ENCODE measurements at places on chromosomes 7 and 10.

DNA sequence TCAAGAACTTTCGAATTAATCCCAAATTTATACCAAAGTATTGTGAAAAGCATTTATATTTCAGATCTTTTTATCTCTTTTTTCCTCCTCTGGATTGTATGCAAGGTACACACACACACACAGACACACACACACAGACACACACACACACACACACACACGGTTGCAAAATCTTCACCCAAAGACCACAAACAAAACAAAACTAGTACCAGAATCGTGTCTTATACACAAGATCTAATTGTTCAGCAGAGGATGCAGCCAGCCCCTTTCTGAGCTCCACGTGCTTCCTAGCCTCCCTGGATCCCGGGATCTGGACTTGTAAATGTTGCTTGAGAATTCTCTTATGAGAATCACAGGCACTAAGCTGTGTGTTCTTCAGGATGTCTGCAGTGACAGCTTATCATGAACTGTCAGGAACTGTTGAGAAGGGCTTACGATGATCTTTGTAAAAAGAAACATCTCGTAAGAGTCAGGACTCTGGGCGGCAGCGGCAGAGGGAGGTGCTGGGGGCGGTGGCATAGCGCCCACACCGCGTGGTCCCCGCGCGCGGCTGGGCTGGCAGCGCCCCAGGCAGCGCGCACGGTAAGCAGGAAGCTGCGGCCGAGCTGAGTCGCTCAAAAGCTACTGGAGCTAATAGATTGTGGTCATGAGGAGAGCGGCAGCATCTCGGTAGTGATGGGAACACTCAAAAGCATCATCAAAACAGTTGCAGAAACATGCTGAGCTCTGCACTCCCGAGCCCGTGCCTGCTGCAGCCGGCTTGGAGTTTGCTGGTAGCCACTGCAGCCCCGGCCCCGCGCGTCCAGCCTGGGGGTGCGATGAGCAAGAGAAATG, 277.6 kb downstream of the GATA3 start:
- peak; percentile 60 for DNase-seq

DNA sequence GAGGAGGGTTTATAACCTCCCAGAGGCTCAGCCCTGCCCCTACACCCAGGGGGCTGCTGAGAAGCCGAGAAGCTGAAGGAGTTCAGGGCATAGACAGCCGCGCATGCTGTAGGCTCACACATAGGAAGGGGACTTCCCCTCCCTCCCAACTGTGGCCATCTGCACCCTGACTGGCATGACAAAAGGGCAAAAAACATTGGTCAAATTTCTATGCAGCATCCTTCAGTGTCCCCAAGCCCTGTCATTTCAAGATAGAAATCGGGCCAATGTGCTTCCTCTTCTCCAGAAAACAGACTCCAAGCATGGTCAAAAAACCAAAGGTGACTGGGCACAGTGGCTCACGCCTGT, 55.9 kb upstream of the MYL10 start:
- DNase-seq: no peak

- no peak for DNase-seq
These were observed 852.4 kb downstream of the SORCS1 start for GRCh38 chr10:106312087-106312486.

DNA sequence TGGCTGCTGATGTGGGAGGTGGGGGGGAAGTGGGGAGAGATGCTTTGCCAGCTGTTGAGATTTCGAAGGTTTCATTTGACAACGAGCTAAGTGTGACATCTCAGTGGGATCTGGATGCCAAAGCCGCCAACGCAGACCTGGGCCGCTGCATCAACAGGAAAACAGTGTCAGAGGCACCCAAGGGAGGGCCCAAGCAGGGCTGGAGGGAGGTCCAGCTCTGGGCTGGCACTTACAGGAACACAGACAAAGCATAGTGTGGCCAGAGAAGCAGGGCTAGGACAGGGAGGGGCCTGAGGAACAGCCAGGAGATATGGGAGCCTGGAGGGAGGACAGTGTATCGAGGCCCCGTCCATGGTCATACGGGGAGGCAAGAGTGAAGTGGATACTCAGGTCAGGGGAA, 73.1 kb downstream of the GTF2IRD1 start:
- no peak for DNase-seq

- DNase-seq: no peak
These were observed 51.4 kb downstream of the BTAF1 start for GRCh38 chr10:91974960-91975359.

DNA sequence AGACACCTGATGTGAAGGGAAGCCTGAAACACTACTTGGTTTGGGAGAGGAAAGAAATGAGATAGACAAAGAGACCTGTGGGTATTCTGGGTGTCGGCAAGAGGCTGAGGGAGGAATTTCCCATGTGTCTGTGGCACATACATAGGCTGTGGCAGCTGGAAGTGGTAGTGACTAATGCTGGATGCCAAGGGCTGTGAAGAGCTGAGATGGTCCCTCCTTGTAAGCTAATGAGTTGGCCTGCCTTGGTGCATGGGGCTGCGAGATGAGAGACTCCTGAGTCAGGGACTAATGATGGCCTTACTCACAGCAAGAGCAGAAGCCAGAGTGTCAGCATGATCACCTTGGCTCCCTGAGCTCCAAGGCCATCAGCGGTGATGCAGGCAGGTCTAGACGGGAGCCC, 119.0 kb upstream of the EEPD1 start:
- no peak for DNase-seq

DNA sequence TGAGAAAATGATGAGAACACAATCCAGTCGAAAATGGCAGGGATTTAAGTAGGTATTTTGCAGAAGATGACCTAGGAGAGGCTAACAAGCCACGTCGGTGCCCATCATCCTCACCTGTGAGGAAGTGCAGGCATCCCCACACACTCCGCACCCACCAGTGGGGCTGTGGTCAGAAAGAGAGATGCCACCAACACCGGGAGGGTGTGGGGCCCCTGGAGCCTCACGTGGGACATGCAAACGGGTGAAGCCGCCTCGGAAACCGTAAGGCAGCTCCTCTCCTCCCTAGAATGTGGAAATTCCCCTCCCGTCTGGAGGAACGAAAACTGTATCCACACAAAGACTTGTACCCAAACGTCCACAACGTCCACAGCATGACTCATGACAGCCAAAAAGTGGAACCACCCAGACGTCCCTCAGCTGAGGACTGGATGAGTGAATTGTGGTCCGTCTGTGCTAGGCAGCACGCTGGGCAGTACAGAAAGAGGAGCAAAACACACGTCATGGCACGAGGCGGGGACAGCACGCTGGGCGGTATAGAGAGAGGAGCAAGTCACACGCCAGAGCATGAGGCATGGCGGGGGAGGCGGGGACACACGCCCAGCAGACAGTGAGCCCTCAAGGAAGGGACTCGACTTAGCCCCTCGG, 246.0 kb downstream of the ELFN1 start:
- no peak for DNase-seq

GRCh38 chr10:61337741-61338140, 115.4 kb downstream of the TMEM26 start:
- no peak for DNase-seq

DNA sequence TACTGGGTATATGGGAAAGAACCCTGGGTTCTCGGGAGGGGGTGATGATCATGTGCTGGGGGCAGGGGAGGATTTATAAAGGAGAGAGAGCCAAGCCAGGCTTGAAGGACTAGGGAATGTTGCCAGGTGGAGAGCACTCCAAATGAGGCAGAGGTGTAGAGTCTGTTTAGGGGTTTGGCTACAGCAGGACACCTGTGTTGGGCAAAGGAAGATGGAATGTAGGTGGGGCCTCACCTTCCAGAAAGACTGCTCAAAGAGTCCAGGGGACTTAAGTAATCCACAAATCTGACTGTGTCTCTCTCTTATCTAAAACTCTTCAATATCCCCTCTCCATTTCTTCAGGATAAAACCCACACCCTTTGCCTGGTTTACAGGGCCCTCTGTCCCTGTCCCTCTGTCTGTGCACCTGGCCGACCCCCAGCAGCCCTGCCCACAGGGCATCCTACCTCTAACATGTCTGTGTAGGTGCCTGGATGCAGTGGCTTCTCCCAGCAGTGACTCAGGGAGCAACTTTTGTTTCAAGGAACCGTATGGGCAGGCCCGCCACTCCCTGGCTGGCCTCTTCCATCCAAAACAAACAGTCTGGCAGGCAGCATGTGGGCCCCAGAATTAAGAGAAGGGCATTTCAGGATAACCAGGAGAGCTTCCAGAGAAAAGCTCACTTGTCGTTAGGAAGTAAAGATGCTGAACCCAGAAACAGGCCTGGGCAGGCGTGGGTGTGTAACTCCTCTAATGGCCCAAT, 10.6 kb upstream of the PLEKHA1 start:
- no peak for DNase-seq

DNA sequence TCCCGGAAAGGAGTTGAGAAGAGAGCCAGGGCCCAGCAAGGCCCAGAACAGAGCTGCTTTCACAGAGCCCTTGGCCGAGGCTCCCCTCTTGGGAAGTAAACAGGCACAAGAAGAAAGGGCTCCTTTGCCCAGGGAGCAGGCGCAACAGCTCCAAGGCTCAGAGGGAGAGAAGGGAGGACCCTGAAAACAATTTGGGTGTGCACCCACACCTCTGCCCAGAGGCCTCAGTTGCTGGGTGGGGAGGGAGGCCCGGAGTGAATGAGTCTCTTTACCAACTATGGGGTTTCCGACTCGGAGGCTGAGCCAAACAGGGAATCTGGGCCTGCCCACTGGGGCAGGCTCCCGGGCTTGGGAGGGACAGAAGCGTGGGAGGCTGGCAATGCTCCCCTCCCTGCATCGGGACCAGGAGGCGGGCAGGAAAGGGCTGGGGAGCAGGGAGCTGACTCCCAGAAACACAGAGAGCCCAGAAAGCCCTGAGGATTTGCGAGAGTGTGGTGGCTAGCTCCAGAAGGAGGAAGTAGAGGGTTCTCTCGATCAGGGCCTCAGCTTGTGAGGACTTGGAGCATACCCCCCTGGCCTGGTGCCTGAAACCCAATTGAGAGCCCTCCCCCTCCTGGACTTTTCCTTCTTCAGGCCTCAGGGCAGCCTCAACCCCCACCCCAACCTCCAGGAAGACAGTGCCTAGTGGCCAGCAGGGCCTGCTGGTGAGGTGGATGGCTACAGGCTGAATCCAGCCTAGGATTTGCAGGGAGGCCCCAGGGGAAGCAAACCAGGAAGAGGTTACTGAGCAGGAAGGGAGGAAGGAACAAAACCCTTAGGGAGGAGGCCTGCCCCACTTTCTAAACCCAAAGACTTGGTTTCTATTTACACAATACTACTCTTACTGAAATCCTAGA, 6.2 kb downstream of the C10orf105 start:
- peak; percentile 79 for DNase-seq

DNA sequence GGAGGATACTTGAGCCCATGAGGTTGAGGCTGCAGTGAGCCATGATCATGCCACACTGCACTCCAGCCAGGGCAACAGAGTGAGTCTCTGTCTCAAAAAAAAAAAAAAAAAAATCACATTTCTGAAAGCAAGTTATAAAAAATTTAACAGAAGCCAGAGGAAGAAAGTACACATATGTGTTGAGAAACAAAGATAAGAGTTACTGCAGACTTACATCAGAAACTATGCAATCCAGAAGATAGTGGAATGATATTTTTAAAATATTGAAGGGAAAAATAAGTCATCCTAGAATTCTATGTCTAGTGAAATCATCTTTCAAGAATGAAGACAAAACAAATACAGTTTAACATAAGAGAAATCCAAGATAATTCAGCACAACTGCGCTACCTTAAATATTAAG, 46.9 kb downstream of the ZNF518A start:
- DNase-seq: no peak

- DNase-seq: peak; percentile 38
These were observed at the start of gene CACNA2D1 for GRCh38 chr7:82443547-82444219. Gene CACNA2D1, minus strand, starts transcription at chr7:82443777.

- peak; percentile 81 for DNase-seq
These were observed 149.8 kb upstream of the HDAC9 start for GRCh38 chr7:18345641-18346234.

GRCh38 chr10:132336919-132337407, 5.0 kb downstream of the LRRC27 start:
- DNase-seq: peak; percentile 50

DNA sequence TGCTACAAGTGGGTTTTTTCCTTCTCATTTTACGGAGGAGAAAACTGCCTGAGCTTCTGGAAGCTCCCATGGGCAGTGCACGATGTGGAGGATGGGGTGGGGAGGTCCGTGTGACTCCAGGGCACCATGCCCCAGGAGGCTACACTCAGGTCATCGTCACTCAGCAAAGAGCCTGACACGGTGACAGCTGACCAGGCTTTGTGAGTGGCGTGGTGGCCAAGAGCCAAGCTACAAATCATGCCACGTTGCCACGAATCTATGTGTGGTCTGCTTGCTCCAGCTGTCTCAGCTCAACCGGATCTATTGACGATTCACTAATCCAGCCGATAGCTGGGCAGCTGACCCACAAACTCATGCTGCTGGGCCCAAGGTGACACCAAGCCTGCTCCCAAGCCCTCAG, 27.6 kb upstream of the C10orf71 start:
- DNase-seq: no peak

- no peak for DNase-seq
These were observed 58.2 kb upstream of the DGKB start for GRCh38 chr7:14960721-14961120.

DNA sequence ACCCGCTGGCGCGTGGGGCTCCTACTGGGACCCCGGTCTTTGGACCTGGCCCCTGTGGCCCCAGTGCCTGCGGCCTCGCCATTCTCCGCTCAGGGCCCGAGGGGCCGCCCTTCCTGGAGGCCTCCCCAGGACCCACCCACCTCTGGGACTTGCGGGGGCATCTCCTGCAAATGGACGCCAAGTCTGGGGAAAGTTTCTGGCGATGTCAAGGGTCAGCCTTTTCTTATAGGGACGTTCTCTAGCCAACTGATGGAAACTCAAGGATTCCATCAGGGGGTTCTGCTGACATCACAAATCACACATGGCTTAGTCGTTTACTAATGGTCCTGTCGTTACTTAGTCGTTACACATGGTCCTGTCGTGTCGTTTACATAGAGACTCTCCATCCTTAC, 57.7 kb upstream of the RHOBTB1 start:
- DNase-seq: no peak

- no peak for DNase-seq
These were observed 9.8 kb downstream of the IGFBP3 start for GRCh38 chr7:45911311-45911710.

DNA sequence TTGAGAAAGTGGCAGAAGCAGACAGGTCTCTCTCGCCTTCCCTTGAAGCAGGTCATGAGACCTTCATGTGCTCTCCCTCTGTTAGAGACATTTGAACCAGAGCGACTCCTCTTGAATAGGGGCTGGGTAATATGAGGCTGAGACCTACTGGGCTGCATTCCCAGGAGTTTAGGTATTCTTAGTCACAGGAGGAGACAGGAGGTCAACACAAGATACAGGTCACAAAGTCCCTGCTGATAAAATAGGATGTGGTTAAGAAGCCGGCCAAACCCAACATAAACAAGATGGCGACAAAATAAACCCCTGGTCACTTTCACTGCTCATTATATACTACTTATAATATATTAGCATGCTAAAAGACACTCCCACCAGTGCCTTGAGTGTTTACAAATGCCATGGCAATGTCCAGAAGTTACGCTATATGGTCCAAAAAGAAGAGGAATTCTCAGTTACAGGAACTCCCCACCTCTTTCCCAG, 43.5 kb upstream of the MSRB2 start:
- no peak for DNase-seq

DNA sequence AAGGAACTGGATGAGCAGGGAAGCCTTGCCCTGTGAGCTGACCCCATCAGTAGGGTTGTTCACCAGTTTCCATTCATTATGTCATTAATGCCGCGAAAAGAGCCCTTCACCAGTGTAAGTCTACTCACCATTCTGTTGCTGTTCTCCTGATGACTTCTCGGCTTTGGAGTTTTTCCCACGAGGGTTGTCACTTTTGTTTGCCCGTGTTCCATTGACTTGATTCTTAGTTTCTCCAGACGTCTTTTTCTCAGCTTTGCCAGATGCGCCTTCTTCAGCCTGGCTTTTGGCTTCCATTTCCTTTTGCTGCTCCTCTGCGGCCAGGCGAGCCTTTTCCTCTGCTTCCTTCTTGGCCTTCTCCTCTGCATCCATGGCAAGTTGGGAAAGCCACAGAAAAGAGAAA, 128.8 kb downstream of the PPP1R17 start:
- DNase-seq: no peak

Measured in KBM-7 (cell line).